ENCODE measurements at places on chromosomes 16 and 17.

DNA sequence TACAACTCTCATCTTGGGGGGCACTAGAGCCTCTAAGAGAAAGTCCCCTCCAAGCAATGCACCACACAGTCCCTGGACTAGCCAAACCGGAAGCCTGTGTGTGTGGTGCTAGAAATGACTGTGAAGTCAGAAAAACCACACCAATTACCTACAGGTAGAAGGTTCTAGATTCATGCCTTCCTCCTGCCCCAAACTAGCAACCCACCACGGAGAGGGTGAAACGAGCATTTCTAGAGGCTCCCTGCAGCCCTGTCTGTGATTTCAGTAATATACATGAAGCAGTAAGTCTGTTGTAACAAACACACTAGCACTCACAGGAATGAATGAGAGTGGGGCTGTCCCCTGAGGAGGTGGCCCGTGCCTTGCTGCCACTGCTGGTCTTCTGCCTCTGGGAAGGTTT is 13.6 kb downstream of the ZFHX3 start:
- DNase-seq, result no peak

GRCh38 chr16:4403133-4403949 is 13.1 kb downstream of the CORO7 start:
- no peak for DNase-seq

- no peak for DNase-seq
These were observed 27.2 kb upstream of the CCL22 start for GRCh38 chr16:57331355-57331754.

DNA sequence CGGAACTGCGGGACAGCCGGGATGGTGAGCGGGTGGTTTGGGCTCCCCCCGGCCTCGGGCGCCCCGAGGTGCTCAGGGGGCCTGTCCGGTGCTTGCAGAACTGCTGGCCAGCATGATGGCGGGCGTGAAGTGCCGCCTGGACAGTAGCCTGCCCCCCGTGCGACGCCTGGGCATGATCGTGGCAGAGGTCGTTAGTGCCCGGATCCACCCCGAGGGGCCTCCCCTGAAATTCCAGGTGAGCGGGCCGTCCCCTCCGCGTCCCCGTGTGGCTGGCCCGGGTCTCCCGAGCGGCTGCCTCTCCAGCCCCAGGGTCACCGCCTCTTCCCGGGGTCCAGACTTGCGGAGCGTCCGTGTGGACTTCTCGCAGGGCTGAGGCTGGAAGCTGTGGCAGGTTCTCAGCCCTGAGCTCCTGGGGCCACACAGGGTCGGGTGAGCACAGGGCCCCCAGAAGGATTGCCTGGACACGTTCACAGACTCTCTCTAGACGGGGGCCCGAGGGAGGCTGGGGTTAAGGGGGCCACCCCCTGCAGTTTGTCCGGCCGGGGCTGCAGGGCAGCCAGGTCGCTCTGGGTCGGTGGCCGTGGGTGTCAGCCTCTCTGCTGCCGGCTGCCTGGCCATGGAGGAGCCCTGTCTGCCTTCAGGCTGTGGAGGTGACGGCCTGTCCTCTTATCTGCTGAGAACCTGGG is 7.4 kb downstream of the TELO2 start:
- no peak for DNase-seq

- no peak for DNase-seq
These were observed 151.1 kb downstream of the AHSP start for GRCh38 chr16:31678649-31679325.

DNA sequence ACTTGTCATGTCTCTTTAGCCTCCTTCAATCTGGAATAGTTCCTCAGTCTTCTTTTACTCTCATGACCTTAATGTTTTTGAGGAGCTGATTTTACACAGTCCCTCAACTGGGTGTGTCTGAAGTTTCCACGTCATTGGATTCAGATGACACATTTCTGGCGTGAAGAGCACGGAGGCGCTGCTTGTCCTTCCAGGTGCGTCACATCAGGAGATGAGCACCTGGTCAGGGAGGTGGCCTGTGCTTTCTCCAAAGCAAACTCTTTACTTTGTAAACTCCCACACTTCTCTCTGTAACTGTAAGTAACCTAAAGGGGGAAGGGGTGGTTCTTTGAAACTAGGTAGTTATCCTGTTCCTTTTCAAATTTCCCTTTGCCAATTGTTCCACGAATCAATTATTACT is 52.5 kb upstream of the MNT start:
- no peak for DNase-seq

- no peak for DNase-seq
These were observed 97.1 kb downstream of the ITFG1 start for GRCh38 chr16:47363761-47364160.

GRCh38 chr17:45775576-45776011 is 8.5 kb upstream of the CRHR1 start:
- no peak for DNase-seq

DNA sequence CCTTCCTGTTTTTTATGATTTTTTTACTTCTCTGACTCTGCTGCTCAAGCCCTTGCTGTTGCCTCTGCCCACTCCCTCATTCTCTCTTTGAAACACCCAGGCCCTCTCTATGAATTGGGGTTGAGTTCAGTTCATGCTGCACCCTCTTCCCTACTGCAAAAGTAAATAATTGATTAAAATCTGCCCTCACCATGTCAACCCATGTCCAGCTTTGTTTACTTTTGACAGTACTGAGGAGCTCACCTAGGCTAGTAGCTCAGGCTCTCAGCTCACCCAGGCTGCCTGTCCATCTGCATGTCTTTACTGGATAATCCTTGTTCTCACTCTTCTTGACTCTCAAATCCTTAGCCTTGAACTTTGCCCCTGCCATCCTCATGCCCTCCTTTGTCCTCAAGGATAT is 95.2 kb downstream of the SPACA3 start:
- no peak for DNase-seq

GRCh38 chr17:68391561-68392268 is 65.6 kb downstream of the WIPI1 start:
- no peak for DNase-seq

GRCh38 chr17:78684026-78684425 is 98.0 kb downstream of the CYTH1 start:
- no peak for DNase-seq

- no peak for DNase-seq
These were observed 71.4 kb downstream of the GNAO1 start for GRCh38 chr16:56262551-56263245.

DNA sequence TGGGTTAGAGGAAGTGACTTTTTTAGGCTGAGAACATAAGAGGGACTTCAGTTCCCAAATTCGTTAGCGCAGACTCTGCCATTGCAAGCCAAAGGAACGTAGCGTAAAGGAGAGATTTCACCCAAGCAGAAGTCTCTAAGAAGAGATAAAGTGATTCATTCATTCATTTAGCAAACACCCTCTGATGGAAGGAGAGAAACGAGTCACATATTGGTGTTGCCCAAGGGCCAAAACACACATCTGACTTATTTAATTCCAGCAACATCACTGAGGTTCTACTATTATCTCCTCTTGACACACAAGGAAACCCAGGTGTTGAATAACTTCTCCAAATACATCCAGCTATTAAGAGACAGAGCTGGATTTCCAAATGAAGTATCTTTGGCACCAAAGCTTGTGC is 85.7 kb upstream of the CACNG3 start:
- DNase-seq, result no peak

GRCh38 chr17:35079547-35080423 is 16.3 kb upstream of the RFFL start:
- DNase-seq, result no peak

DNA sequence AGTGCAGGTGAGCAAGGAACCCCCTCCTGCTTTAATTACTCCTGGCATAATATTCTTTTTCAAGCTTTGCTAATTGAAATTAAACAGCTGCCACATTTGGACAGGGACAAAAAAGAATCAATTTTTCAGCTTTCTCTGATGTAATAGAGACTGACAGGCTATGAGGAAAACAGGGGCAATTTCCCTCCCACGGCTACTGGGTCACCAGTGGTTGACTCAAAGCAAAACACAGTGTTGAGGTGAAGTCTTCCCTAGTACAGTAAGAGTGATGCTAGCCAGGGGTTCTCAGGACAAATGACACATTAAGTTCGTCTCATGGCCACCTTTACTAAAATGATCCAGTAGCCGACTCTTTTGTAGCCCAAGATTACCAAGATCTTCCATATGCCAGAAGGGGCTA is 38.6 kb upstream of the PMFBP1 start:
- DNase-seq, result no peak

GRCh38 chr16:89784406-89784805 is 32.0 kb downstream of the FANCA start:
- DNase-seq, result no peak

DNA sequence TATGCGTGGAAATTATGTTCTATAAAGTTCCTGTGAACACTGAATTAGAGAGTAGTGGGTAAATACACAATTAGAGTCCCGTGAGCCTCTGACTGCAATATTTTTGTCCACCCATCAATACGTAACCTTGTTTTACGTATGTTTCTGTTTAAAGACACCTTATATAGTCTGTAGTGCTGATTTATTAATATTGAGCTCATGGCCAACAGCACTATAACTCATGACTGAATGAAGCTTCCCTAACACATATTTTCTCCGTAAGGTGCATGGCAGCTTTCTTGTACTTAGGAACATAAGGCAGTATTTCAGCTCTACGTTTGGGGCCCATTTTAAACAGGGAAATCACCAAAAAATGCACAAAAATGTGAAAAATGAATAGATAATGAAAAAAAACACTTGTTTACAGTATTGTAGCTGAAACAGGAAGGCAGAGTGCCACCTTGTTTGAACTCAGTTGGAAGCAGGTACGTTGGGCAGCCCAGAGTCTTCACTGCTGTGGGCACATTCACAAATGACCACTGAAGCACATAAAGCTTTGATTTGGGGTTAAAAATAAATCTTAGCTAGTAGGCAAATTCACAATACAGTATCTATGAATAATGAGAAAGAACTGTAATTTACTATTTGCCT is 108.5 kb downstream of the CNTNAP4 start:
- no peak for DNase-seq

GRCh38 chr16:78689536-78689935 is 590.1 kb downstream of the WWOX start:
- DNase-seq, result no peak

- no peak for DNase-seq
These were observed 15.0 kb upstream of the CBX8 start for GRCh38 chr17:79811868-79812352.

DNA sequence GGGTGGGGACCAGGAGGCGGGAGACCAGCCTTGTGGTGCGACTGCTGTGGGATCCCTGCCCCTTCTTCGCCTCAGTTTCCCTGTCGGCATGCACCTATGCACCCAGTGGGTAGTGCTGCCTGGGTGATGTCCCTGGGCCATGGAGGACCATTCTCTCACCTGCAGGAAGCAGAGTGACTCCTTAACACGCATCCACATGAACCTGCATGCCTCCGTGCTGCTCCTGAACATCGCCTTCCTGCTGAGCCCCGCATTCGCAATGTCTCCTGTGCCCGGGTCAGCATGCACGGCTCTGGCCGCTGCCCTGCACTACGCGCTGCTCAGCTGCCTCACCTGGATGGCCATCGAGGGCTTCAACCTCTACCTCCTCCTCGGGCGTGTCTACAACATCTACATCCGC is 25.2 kb downstream of the ADGRG5 start:
- no peak for DNase-seq

DNA sequence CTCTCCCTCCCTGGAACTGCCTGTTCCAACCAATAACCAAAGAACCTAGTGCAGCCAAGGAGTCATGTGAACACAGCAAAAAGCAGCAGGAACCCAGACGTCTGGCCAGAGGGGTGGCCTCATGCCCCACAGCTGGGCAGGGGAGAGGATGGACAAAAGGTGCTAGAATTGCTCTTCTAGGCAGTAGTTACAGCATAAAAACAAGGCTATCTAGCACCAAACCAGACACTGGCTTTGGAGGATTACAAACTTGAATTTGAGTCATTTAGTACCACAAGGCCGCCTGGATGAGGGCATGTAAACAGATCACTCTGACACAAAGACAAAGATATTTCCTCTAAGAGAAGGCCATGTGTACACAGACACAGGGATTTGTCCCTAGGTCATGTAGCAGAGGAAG is 423.3 kb upstream of the MAF start:
- no peak for DNase-seq

GRCh38 chr16:11201498-11202259 is 54.3 kb downstream of the SOCS1 start:
- DNase-seq, result peak; percentile 28

- no peak for DNase-seq
These were observed 33.4 kb downstream of the CBLN1 start for GRCh38 chr16:49248227-49248626.
